ENCODE measurements at places on chromosomes 3 and 15.

GRCh38 chr3:135992072-135992471 lies 26.5 kb downstream of the PPP2R3A start:
- DNase-seq = no peak

GRCh38 chr15:98651036-98651481 lies 2.7 kb downstream of the IGF1R start:
- no peak for DNase-seq

- no peak for DNase-seq
Measured at GRCh38 chr3:42102571-42102970, 11.4 kb downstream of the TRAK1 start.

GRCh38 chr3:105174017-105174615 lies 192.6 kb upstream of the ALCAM start:
- peak; percentile 10 for DNase-seq

- DNase-seq = no peak
Measured at GRCh38 chr3:116114586-116114985, 330.7 kb downstream of the LSAMP start.

GRCh38 chr15:39543651-39544050 lies 37.2 kb upstream of the THBS1 start:
- DNase-seq = no peak

GRCh38 chr15:90001683-90002427 lies 731 bp downstream of the ZNF710 start:
- DNase-seq = peak; percentile 59
